Activated CD4-positive, alpha-beta T cell treated with anti-CD3 and anti-CD28 coated beads, Interleukin-2, amount 10 ng/mL, durations not matched to agents 7 days and 5 days (primary cell): ENCODE measurements at places on chromosomes 1 and 21. TPM values are rescaled to one million over a fixed set of nuclear protein-coding genes. Genes with fewer than 3 reads are reported as not detected.

Gene HES5
- not detected for total RNA-seq

Gene COL16A1
- not detected for total RNA-seq

Gene GOLT1A
- total RNA-seq, result not detected

Gene BRDT
- not detected for total RNA-seq

Gene SYNC
- not detected for total RNA-seq

Gene LORICRIN
- total RNA-seq, result not detected

Gene ORC1
- 30.3 TPM for total RNA-seq

Gene HAO2
- total RNA-seq, result not detected

Gene ABCG1
- total RNA-seq, result 12.3 TPM

Gene GSTM5
- not detected for total RNA-seq

Gene RBM11
- total RNA-seq, result 1.6 TPM

Gene PTPN22
- 62.8 TPM for total RNA-seq

Gene CRABP2
- 1.1 TPM for total RNA-seq

Gene DCDC2B
- 0.10 TPM for total RNA-seq

Gene TMEM167B
- total RNA-seq, result 27.6 TPM

Gene BRINP2
- not detected for total RNA-seq

Gene ANGPTL7
- not detected for total RNA-seq

Gene EIF2D
- total RNA-seq, result 51.6 TPM

Gene CELA3B
- total RNA-seq, result not detected

Gene ADAMTS1
- total RNA-seq, result 2.4 TPM

Gene PGD
- total RNA-seq, result 68.7 TPM

Gene SPRR1B
- not detected for total RNA-seq

Gene DMBX1
- 0.10 TPM for total RNA-seq

Gene HLX
- 0.10 TPM for total RNA-seq

Gene MCL1
- 311 TPM for total RNA-seq

Gene DNASE2B
- not detected for total RNA-seq

Gene SYNJ1
- total RNA-seq, result 21.1 TPM

Gene RHOU
- total RNA-seq, result 8.4 TPM

Gene ERRFI1
- 0.35 TPM for total RNA-seq

Gene CRP
- total RNA-seq, result not detected

Gene MED8
- total RNA-seq, result 33.3 TPM

Gene ZNF593OS
- total RNA-seq, result not detected

Gene GPR25
- total RNA-seq, result not detected

Gene C1QC
- total RNA-seq, result not detected

Gene RNF207
- 7.4 TPM for total RNA-seq

Gene TDRD5
- total RNA-seq, result not detected

Gene BATF3
- total RNA-seq, result 12.5 TPM

Gene PROX1
- 0.15 TPM for total RNA-seq

Gene SMIM1
- total RNA-seq, result 0.71 TPM

Gene ATP1B1
- 2.6 TPM for total RNA-seq

Gene SELL
- total RNA-seq, result 568 TPM

Gene PIAS3
- 17.9 TPM for total RNA-seq

Gene ARHGAP30
- 244 TPM for total RNA-seq

Gene TRNAU1AP
- 70.6 TPM for total RNA-seq

Gene SFT2D2
- total RNA-seq, result 62.2 TPM

Gene CEP170
- 39.8 TPM for total RNA-seq
